Mammary epithelial cell (primary cell): ENCODE measurements at places on chromosomes 7 and 10. TPM values are rescaled to one million over a fixed set of nuclear protein-coding genes. Genes with fewer than 3 reads are reported as not detected.

Gene APBB1IP
- polyA plus RNA-seq = not detected

- DNase-seq = no peak
Measured at GRCh38 chr10:22324413-22324812, 3.5 kb downstream of the BMI1 start.

- peak; percentile 52 for DNase-seq
Measured at GRCh38 chr7:117020591-117020973, 67.3 kb downstream of the ST7 start.

DNA sequence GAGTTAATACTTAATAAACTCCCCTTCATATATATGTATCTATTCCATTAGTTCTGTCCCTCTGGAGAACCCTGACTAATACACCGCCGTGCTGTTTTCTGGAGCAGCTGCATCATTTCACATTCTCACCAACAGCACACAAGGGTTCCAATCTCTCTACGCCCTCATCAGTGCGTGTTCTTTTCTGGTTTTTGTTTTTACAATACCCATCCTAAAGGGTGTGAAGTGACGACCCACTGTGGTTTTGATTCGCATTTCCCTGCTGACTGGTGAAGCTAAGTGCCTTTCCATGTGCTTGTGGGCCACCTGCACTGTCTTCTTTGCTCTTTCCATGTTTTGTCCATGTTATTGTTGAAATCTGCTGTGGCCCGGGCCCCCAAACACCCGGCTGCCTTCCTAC is 11.0 kb upstream of the INSIG1 start:
- no peak for DNase-seq

Gene NAMPT
- 55.5 TPM for polyA plus RNA-seq

- DNase-seq = no peak
Measured at GRCh38 chr10:7409045-7409731, 1.6 kb downstream of the SFMBT2 start.

DNA sequence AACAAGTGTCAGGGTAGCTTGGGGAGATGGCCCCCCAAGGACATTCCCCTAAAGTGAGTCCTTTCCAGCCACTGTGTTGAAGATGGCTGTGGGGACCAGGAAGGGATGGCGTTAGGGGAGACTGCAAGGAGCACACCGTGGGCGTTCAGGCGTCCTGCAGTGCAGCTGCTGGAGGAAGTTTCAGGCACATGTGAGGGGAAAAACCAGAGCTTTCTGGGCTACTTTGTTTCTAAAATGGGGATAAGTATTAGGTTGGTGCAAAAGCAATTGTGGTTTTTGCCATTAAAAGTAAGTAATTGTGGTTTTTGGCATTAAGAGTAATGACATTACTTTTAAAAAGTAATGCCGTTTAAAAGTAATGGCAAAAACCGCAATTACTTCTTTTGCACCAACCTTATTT is 14.3 kb downstream of the PRF1 start:
- no peak for DNase-seq

GRCh38 chr10:76651154-76651553 is 986.5 kb downstream of the KCNMA1 start:
- no peak for DNase-seq

- DNase-seq = no peak
Measured at GRCh38 chr10:60176925-60177324, 212.8 kb downstream of the ANK3 start.

DNA sequence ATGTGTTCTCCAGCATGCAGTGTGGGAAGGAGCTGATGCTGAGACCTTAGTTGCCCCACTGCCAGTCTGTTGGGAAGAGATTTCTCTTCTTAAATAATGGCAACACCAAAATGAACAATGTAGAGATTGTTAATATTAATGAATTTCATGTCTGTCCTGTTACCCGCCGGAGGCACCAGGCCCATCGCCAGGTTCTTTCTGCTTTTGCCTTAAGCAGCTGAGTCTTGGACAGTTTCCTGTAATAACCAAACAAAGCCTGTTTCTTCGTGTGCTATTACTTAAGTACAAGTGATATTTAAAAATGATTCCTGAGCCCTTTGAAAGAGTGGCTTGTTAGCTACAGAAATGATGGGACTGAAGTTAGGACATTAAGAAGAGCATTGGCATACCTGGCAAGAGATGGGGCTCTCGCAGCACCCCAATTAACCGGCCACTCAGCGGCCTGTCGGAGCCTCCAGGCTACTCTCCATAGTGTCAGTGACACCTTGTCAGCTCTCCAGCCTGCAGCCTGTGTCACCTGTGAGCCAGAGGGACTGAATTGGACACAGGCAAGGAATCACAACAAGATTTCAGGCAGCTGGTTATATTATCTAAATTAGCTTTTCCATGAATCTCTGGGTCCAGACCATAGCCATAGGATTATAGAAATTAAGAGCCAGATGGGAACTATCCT is 142.0 kb downstream of the CELF2 start:
- DNase-seq = no peak

- DNase-seq = peak; percentile 9
Measured at GRCh38 chr10:127948791-127949190, 41.9 kb downstream of the PTPRE start.

DNA sequence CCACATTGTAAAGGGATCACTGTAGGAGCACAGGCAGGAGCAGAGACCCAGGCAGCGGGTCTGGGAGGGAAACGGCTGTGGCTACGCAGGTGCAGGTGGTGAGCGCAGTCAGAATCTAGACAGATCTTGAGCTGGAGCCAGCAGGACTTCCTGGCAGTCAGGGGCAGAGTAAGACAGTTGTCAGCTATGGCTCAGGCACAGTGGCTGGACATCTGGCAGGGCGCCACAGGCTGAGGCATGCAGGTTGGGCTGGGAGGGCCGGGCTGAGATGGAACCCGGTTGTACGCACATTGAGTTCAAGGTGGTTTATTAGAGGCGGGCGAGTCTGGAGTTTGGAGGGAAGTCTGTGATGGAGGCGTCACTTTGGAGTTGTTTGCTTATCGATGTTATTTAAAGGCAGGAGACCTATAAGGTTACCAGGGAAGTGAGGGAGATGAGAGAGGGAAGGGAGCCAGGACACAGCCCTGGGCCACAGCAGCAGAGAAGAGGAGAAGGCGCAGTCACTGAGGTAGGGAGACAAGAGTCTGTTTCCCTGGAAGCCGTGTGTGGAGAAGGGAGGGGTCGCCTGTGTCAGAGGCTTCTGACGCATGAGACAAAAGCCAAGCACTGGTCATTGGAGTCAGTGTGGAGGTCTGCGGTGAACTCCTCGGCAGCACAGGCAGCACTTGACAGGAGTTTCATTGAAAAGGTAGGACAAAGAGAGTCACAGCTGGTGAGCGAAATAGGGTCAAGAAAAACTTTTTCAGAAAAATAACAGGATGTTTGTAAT is 73.8 kb downstream of the LANCL2 start:
- DNase-seq = peak; percentile 22

GRCh38 chr10:120456143-120456625 is 843 bp upstream of the PLPP4 start:
- no peak for DNase-seq

- DNase-seq = peak; percentile 7
Measured at GRCh38 chr7:122056977-122057376, 87.1 kb downstream of the AASS start.

- DNase-seq = peak; percentile 74
Measured at GRCh38 chr7:32942415-32943251, 14.6 kb upstream of the FKBP9 start.

Gene FGL2
- 0.03 TPM for polyA plus RNA-seq

DNA sequence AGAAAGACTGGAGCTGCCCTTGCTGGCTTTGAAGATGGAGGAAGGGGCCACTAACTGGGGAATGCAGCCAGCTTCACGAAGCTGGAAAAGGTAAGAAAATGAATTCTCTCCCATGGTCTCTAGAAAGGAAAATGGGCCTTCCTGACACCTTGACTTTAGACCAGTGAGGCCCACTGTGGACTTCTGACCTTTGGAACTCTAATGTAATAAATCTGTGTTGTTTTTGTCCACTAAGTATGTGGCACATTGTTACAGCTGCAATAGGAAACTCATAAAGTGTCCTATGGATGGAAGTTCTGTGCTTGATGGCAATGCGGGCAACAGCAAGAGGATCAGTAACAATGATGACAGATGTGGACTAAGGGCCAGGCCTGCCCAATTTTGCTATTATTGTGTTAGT is 20.9 kb downstream of the DNAJB9 start:
- DNase-seq = no peak

DNA sequence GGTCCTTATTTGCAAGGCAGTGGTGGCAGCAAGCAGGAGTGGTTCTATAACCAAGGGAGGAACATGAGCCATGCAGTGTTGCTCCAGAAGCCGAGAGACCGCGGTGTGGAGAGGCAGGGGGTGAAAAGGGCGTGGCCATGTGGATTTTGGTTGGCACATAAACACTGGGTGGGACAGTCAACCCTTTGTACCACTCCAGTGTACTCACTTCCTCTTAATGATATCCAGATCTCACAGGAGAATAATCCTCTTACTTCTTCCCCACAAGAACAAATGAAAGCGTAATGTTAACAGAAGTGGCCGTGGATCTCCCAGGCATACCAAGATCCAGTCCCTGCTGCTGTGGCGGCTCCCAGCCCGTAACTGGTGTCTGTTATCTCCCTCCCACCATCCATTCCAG is 42.4 kb downstream of the XRCC2 start:
- no peak for DNase-seq

DNA sequence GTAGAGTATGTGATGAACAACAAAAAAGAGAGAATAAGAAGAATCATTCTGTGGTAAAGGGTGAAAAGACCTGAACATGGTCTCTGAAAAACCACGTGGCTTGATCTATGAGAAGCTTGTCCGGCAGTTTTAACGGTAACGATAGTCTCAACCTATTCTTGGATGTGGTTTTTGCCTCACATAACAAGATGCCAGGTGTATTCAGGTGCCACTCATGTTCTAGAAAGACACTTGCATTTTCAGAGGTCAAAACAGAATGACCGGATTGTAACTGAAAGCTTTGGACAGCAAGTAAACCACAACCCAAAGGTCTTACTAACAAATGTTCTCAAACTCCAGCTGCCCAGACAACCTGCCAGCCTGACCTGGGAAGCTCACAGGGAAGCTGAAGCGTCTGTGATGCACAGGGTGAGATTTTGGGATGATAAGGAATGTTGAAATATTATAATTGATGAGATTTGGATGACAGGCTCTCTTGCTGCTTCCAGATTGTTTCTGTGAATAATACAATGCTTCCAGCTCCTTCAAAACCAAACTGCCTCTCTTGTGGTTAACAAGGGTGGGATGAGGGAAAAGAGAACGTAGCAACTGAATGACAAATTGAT is 137.4 kb upstream of the GRB10 start:
- DNase-seq = no peak

GRCh38 chr10:50529660-50530059 is 94.1 kb downstream of the SGMS1 start:
- no peak for DNase-seq

DNA sequence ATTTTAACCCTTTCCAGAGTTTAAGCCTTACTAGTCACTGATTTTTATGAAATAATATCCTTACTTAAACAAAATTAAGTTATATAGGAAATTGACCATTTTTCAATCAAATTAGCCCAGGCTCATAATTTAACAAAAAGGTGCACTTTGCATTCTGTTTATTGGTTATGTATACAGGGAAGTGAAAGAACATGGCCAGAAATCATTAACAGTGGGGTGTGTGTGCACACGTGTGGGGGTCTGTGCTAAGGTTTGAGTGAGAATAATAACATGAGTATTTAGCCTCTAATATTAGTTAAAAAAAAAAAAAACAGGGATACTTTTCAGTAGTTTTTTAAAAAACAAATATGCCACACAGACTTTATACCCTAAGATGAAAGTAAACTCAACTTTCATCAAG is 510.5 kb upstream of the PFKP start:
- no peak for DNase-seq

- no peak for DNase-seq
Measured at GRCh38 chr7:87038993-87039690, 20.3 kb downstream of the ELAPOR2 start.

- no peak for DNase-seq
Measured at GRCh38 chr7:157432957-157433576, 96.3 kb downstream of the DNAJB6 start.

DNA sequence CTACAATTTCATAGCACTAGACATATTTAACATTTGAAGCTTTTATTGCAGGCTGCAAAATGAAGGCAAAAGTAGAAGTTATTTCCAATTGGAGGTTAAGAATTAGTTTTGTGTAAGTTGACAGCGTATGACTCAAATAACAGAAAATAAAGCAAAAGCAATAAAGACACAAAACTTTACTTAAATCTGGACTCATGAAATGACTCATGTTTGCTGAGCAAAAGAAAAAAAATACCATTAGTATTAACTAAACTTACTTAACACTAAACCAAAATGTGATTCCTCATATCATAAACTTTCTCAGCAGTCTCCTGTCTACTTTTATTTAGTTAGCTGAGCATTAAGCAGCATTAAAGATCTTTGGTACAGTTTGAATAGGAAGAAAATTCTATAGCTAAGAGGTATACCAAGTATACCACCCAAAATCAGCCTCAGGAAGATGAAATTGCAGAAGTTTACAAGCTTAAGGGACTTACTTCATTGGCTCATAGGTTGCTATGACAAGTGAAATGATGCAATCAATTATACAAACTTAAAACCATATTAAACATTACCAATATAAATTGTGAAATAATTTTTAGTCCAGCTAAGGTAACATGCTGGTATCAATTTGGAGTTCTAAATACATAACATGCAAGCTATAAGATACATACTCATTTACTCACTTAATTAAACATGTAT is 1131.4 kb downstream of the XPNPEP1 start:
- DNase-seq = no peak
